Activated CD4-positive, alpha-beta T cell treated with anti-CD3 and anti-CD28 coated beads, Interleukin-2, amount 50 U/mL, for 24 hours (primary cell): ENCODE measurements at places on chromosomes 3 and 15.

- no peak for DNase-seq
Measured at GRCh38 chr3:190099099-190099498, 21.6 kb downstream of the P3H2 start.

DNA sequence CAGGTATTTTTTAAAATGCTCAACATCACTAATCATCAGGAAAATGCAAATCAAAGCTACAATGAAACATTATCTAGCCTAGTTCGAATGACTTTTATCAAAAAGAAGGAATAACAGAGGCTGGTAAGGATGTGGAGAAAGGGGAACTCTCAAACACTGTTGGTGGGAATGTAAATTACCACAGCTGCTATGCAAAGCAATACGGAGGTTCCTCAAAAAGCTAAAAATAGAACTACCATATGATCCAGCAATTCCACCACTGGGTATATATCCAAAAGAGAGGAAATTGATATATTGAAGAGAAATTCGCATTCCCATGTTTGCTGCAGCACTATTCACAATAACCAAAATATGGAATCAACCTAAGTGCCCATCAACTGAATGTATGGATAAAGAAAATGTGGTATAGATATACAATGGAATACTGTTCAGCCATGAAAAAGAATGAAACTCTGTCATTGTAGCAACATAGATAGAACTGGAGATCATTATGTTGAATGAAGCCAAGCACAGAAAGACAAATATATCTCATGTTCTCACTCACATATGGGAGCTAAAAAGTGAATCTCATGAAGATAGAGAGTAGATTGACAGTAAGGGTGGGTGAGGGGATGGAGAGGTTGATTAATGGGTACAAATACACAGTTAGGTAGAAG, 19.7 kb upstream of the CLN6 start:
- no peak for DNase-seq

DNA sequence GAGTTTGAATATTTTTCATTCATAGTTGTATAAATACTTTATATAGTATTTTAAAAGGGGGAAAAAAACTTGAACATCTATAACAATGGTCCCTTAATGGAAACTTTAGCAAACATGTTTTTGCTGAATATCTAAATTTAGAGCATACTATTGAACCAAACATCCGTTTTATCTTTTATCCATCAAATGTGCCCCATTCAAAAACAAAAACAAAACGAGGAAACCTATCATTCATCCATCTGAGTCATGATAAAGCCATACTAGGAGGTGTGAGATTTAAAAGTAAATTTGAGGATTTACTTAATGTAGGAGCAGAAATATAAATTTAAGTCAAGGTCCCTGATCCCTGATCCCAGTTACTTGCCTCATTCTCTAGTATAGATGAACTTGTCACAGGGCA, 463.6 kb upstream of the MDFIC2 start:
- no peak for DNase-seq

- no peak for DNase-seq
Measured at GRCh38 chr3:7607083-7607482, 746.2 kb downstream of the GRM7 start.

DNA sequence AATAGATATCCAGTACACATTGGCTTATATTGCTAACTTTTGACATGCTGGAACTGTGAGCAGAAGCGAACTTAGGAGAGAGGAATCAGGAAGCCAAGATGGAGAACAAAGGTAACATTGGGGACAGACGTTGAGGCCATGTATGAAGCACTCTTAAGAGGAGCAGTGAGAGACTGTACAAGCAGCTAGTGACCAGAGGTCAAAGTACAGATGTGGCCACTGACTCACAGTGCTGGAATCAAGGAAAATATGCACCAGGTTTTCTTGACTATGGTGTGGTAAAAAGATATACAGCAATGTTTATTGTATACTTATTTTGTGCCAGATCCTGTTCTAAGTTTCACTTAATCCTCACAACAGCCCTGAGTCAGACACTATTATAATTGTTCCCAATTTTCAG, 2.0 kb upstream of the IL20RB start:
- no peak for DNase-seq

DNA sequence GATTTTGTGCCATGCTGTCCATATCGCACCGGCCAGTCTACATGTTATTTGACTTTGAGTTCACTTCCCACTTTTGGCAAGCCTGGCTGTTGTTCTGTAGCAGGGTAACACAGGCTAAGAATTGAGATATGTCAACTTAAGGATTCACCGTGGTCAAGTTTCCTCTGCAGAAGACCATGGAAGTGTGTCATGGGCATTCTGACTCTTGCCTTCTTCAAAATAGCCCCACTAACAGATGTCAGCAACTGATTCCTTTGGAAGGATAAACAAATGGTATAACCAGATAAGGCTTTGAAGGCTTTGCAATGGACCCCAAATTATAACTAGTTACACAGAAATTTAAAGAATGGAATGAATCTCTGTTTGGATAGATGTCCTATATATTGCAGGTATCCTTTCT, 20.1 kb upstream of the CD47 start:
- no peak for DNase-seq

DNA sequence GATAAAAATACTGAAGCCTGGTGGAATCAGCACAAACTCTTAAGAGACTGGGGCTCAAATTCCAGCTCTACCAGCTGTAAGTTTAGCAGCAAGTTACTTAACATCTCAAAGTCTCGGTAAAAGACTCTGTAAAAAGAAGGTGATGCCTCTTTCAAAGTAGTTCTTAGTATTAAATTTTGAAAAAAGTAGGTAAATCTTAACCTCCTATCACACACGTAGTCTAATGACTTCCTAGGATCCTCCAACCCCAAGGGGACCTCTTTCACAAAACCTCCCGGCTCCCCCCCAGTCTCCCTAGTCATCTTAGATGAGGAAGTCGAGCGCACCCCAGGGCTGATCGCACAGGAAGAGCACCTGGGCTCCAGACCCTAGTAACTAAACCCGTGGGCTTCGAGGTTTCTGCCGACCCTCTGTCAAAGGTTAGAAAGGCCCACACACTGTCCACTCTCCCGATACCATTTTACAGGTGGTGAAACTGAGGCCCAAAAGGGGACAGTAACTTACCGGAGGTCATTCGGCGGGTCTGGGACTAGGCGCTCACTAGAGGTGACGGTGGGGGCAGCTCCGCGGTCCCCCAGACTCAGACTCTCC, 427 bp downstream of the MBD4 start:
- DNase-seq = no peak
